ENCODE measurements at places on chromosomes 2 and 18. TPM values are rescaled to one million over a fixed set of nuclear protein-coding genes. Genes with fewer than 3 reads are reported as not detected.
A peak's percentile ranks its signal among the peaks of the same experiment; 100 is the strongest.

C1D gene
- 18.8 TPM for total RNA-seq

DNA sequence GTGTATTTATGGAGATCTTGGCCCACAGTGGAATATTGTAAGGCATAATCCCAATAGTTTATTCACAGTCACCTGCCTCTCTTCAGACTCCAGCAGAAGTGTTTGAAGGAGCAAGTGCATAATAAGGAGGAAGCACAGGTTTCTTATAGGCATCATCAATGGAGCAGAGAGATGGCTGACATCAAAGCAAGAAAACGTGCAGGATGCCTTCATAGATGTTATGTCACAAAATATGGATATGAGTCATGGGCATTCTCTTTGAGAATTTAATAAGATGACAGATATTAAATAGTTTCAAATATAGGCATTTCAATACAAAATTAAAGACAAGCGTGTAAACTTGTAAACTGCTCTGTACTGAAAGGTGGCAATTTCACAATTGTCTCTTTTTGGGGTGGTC, 4.0 kb upstream of the RND3 start:
- H3K4me3 ChIP-seq = no peak overlapping the region
- H3K27me3 ChIP-seq = peaks cover 22% of the 10 kb centered on the region
- H3K36me3 ChIP-seq = no peaks in the 10 kb centered on the region
- peaks cover 13% of the 10 kb centered on the region for H3K4me1 ChIP-seq

DNA sequence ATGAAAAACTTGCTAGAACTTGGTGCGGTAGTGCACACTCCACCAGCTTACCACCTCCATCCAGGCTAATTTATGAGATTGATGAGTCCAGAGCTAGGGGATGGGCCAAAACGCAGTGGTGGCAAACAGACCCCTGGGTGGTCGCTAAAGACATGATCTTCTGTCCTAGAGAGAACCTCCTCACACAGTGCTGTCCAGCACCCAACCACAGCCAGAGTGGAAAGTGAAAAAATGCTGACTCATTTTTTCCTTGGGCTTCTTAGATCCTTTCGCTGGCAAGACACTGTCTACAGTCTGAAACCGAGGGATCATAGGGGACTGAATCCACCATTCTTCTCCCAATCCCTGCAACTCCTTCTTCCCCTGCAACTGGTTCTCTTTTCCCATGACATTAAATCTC, 4.1 kb downstream of the ANTXR1 start:
- DNase-seq = no peak
- peaks cover 18% of the 10 kb centered on the region for H3K4me1 ChIP-seq
- H3K27me3 ChIP-seq = peaks cover 51% of the 10 kb centered on the region
- H3K36me3 ChIP-seq = no peaks in the 10 kb centered on the region
- H3K27ac ChIP-seq = no peak overlapping the region

CD28 gene
- 133 TPM for total RNA-seq

- no peak overlapping the region for H3K4me3 ChIP-seq
- no peak for DNase-seq
Measured at GRCh38 chr2:109272461-109272860, 143.5 kb downstream of the SH3RF3 start.

GRCh38 chr2:195899226-195899625, 169.4 kb downstream of the DNAH7 start:
- H3K36me3 ChIP-seq = no peaks in the 10 kb centered on the region
- no peaks in the 10 kb centered on the region for H3K4me1 ChIP-seq
- H3K4me3 ChIP-seq = no peak overlapping the region

DNA sequence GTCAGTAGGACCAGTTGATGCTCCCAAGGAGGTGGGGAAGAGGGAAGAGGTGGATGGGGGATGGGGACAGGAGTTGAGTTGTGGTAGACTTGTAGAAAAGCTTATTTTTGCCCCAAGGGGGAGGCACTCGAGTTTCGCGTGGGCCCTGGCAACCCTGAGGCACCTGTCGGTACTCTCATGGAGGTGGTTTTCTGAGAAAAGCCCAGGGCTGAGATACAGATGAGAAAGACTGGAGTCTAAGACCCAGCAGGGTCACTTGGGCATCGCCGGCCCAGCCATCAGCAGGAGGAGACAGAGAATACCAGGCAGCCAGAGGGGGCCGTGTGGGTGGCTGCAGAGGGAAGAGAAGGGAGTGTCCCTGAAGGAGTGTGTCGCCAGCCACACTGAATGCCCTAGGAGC, 57.7 kb upstream of the HPCAL1 start:
- no peaks in the 10 kb centered on the region for H3K36me3 ChIP-seq

DNA sequence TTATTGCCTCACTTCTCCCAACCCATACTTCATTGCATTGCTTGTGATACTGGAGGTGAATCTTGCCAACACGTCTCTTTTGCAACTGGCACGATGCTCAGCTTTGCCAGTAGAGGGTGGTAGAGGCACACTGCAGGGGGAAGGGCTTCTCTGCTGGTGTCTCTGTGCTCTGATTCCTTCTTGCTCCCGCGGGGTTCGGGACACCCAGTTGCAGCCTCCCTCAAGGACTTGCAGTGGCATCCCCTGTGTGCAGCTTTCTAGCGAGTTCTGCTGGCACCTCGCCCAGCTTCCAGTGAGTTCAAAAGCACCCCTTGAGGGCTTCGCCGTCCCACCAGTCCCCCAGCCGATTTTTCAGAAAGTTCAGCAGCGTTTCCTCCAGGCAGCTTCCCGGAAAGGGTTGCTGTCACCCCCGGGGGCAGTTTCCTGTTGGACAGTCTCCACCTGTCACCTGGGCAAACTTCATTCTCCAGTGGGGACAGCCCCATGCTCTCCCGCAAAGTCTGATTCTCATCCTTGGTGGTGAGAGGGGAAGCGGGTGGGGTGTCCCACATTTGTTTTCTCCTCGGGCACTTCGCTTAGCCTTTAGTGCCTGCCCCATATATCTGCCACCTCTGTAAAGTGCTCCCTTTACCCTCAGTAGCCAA, 35.4 kb upstream of the EN1 start:
- peaks cover 21% of the 10 kb centered on the region for H3K4me1 ChIP-seq
- H3K27ac ChIP-seq = peak overlapping the region; percentile 92
- no peaks in the 10 kb centered on the region for H3K36me3 ChIP-seq
- H3K4me3 ChIP-seq = peak overlapping the region; percentile 70
- DNase-seq = peak; percentile 56

GRCh38 chr18:61132031-61132430, 201.2 kb upstream of the CDH20 start:
- no peaks in the 10 kb centered on the region for H3K4me1 ChIP-seq
- H3K27me3 ChIP-seq = no peaks in the 10 kb centered on the region
- no peak for DNase-seq
- H3K36me3 ChIP-seq = no peaks in the 10 kb centered on the region
- no peak overlapping the region for H3K27ac ChIP-seq

SGO2 gene
- 3.4 TPM for total RNA-seq
